NAMALWA (cell line): ENCODE measurements at places on chromosomes 2 and 18.

GRCh38 chr18:13453714-13454113, 235.2 kb downstream of the LDLRAD4 start:
- no peak for DNase-seq

- DNase-seq = no peak
Measured at GRCh38 chr2:66721776-66722175, 286.9 kb downstream of the MEIS1 start.

DNA sequence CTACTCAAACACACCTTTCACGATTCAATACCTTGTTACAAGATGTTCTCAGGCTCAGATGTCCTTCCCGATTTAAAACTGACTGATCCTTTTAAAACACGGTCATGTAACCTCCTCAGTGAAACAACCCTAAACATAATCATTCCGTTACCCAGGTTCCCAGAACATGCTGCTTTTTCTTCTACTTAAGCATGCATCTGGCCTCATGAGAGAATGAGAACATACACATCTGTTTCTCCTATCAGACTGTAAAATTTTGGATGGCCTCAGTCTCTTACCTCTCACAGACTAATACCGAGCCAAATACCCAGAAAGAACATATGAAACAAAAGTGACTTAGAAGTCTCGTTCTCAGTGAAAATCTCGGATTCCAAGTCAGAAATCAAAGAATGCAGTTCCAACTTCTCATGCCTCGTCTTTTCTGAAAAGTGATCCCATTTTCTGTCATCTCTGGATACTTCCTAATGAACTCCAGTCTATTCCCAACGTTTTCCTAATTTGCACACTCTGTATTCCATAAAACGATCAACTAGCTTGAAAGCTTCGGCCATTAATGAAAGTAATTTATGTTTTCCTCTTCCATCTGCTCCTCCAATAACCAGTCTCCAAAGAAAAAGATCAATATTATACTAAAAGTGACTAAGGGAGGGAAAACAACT, 919 bp downstream of the SF3B1 start:
- DNase-seq = peak; percentile 51

DNA sequence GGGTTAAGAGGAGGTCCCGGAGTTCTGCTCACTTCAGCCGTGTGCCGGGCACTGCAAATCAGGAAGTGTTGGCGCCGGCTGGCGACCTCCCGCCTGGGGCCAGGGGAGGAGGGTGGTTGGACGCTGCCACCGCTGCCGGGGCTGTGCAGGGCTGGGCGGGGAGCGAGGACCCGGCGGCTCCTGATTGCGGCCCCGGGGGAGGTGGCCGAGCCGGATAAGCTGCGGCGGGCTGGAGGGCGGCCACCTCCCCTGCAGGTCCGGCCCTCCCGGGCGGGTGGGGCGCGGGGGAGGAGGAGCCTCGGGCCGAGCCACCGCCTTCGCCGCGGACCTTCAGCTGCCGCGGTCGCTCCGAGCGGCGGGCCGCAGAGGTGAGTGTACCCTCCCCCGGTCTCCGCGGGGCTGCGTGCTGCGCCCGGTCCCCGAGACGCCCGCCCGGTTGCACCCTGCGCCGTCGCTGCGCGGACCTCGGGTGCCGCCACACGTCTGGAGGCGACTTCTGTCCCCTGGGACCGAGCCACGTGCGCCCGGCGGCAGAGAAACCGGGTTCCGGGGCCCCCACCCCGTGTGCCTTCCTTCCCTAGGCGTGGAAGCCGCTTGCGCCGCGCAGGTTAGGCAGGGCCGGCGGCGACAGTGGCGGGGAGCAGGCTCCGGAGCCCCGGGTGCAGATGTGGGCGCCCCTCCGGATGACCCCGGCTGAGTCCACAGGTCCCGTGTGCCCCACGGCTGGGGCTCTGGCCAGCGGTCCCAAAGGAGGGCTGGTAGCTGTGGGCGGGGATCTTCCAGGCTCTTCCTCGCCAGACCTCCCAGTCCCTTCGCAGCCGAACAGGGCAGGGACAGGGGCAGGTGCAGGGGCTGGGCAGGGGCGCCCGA, at the start of gene STEAP3:
STEAP3 (plus strand) TSS at position 314 of the 870 bp plus-strand sequence. CDS start 7,179 bp downstream, outside the sequence.
- peak; percentile 41 for DNase-seq

- DNase-seq = no peak
Measured at GRCh38 chr2:1811258-1811970, 67.1 kb upstream of the PXDN start.

DNA sequence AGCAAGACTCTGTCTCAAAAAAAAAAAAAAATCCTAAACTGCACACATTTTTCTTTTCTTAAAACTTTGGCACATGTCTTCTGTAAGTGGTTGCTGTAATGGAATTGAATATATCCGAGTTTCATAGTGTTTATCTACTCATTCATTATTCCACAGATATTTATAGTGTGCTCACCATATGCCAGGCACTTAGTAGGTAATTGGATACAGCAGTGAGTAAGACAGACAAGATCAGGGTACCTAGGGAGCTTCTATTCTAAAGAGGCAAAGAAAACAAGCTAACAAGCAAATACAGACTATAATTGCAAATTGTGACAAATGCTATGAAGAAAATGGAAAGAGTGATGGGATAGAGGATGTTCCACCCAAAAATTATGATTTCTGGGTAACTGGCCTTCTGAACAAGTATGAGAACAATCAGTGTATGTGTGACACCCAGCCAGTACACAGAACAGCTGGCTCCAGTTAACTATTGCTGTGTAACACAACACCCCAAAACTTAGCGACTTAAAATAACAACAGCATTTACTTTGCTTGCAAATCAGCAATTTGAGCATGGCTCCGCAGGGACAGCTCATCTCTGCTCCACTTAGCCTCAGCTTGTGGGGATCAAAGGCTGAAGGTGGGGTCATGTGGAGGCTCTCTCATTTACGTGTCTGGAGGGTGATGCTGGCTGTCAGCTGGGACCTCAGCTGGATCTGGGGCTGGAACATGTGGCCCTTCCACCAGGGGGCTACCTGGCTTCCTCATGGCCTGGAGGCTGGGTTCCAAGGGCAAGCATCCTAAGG, 224.9 kb downstream of the INSIG2 start:
- no peak for DNase-seq

GRCh38 chr2:72991980-72992733, 74.8 kb downstream of the EMX1 start:
- DNase-seq = no peak

DNA sequence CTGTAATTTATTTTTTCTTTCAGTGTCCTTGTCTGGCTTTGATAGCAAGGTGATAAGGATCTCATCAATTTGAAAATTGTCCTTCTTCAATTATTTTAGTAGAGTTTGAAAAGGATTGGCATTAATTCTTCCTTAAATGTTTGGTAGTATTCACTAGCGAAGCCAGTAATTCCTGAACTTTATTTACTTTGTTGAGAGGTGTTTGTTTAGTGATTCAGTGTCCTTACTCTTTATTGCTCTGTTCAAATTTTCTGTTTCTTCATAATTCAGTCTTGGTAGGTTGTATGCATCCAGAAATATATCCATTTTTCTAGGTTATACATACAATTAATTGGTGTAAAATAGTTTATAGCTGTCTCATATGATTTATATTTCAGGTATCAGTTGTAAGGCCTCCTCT, 676.7 kb upstream of the POU3F3 start:
- no peak for DNase-seq

- DNase-seq = no peak
Measured at GRCh38 chr18:78757014-78757413, 222.6 kb upstream of the SALL3 start.

DNA sequence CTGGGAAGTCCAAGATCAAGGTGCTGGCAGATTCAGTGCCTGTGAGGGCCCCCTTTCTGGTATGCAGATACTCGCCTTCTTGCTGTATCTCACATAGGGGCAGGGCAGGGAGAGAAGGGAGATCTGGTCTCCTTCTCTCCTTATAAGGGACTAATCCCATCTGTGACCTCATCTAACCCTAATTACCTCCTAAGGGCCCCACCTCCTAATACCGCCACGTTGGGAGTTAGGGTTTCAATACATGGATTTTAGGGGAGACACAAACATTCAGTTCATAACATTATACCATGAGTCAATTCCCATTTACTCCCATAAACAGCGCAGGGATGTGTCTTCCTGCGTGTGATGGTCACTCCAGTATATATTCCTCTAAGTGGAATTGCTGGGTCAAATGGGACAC, 73.8 kb upstream of the TXNDC2 start:
- no peak for DNase-seq

GRCh38 chr2:102005989-102006885, 14.5 kb downstream of the IL1R2 start:
- peak; percentile 68 for DNase-seq

DNA sequence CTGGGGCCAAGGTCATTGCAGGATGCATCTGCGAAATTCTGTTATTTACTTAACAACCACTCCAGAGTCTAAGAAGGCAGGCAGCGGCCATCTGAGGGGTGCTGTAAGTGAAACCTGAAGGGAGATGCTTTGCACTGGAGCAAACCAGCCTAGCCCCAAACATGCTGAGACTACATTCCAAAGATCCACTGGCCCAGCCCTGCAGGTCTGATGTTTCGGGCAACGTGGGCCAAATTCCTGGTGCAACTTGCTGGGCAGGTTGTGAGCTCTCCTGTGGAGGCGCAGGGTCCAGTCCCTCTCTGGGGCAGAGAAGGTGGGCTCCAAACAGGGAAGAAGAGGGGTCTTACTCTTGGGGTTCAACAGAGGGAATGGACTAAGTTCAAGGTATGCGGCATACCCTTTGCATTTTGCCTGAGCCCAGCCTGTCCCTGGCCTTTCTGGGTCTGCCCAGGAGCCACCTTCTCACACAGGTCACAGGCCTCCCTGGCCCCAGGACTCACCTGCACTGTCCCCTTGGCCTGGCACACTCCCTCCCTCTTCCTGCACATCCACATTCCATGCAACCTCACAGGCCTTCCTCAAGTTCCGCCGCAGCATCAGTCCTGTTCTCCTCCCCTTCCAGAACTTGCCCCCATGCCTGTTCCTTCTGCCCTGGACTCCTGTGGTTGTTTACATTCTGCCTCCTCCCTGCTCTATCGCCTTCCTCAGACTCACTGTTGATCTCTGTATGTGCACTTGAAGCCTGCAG, 5.1 kb upstream of the MAL start:
- no peak for DNase-seq

DNA sequence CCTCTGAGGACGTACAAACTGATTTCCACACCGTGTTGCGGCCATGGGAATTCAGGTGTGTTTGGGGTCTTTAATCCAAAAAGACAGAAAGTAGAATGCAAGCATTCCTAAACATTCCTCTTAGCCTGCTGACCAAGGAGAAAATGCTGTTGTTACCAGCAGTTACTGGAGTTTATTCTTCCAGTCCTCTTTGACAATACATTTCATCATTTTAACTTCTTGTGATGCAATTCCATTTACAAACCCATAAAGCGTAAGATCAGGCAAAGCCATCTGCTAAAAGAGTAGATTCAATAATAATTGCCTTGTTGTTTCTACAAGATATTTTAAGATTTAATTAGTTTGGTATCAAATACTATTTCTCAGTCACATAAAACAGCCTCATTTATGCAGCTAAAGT, 32.7 kb downstream of the SPIRE1 start:
- no peak for DNase-seq

GRCh38 chr2:191629001-191629453, 48.9 kb upstream of the NABP1 start:
- DNase-seq = no peak

DNA sequence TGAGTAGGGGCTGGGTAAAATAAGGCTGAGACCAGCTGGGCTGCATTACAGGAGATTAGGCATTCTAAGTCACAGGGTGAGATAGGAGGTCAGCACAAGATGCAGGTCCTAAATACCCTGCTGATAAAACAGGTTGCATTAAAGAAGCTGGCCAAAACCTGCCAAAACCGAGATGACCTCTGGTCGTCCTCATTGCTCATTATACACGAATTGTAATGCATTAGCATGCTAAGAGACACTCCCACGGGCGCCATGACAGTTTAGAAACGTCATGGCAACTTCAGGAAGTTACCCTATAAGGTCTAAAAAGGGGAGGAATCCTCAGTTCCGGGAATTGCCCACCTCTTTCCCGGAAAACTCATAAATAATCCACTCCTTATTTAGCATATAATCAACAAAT, 132.2 kb downstream of the ARL4C start:
- DNase-seq = no peak

DNA sequence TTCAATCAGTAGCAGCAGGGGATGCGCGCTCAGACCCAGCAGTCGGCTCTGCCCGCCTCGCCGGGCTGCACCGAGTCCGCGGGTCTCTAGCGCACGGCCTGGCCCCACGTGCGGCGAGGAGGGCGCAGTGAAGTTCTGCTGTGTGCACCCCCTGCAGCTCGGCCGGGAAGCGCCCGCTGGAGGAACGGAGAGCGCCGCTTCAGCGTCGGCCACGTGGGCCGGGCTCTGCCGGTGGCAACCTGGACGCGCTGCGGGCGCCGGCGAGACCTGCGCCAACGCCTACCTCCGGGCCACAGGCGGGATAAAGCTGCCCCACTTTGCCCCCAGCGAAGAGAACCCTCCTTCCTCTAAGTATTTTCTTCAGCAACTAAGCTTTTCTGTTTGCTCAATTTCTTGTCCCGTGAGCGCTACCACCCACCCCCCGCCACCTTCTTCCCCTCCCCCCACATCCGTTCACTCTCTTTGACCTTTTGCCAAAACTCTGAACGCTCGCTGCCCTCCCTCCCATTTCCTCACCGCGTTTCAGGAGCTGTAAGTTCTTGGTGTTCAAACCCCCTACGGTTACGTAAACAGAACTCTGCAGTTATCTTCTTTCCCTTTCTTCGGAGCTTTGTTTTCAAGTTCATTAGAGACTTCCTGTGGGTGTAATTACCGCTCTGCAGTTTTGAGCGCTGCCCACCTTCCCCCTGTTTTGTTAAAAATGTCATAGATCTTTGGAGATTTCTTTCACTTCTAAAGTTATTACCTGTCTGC, 42.6 kb upstream of the EDAR start:
- no peak for DNase-seq

DNA sequence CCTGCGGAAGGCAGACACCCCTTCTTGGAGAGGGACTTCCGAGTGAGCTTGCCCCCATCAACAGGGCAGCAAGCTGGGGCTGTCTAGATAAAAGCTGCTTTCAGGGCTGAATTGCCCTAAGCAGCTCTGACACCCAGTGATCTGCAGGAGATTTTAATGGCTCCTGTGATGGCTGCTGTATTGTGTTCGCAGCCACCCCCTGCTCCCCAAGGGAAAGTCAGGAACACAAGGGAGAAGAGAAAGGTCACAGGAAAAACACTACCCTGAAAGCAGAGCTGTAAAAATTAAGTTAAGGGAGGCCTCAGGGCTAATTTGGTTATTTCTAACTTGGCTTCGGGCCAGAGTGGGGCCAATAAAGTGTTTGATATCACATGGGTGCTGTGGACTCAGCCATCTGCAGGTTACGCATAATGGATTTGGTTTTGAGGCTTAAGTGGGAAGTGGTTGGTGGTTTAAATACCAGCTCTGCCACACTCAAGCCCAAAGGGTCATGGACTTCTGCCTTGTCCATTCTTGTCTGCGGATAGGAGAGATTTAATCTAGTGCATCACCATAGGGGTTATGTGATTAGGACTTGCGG, 147.6 kb downstream of the CLIP4 start:
- DNase-seq = peak; percentile 71

GRCh38 chr2:8799004-8799403, 38.4 kb downstream of the KIDINS220 start:
- no peak for DNase-seq

DNA sequence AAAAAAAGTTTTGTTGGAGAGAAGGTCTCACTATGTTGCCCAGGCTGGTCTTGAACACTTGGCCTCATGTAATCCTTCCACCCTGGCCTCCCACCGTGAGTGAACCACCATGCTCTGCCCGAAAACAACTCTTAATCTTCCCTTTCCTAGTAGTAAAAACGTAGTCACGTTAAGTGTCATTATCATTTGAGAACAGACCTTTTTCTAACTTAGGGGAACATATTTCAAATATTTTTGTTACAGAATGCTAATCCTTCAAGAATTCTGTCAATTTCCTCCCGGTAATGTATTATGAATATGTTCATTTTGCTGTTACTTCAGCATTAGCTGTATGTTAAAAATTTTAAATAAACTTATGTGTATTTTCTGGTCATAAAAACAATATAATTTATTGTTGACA, 49.7 kb downstream of the MTA3 start:
- DNase-seq = no peak
